AG09309 (cell line): ENCODE measurements at places on chromosomes 4 and X.

DNA sequence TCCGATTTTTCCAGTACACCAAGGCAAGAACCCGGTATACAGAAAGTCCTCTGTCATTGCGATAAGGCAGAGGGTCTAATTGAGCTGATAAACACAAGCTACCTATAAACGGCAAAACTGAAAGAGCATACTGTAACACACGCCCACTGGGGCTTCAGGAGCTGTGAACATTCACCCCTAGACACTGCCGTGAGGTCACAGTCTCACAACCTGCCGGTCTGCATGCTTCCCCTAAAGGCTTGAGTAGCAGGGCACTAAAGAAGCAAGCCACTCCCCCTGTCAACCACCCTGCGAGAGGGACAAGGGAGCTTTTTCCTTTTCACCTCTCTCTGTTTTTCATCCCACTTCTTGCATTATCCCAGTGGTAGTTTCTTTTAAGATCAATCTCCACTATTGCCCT is 22.4 kb upstream of the F9 start:
- DNase-seq, result no peak

DNA sequence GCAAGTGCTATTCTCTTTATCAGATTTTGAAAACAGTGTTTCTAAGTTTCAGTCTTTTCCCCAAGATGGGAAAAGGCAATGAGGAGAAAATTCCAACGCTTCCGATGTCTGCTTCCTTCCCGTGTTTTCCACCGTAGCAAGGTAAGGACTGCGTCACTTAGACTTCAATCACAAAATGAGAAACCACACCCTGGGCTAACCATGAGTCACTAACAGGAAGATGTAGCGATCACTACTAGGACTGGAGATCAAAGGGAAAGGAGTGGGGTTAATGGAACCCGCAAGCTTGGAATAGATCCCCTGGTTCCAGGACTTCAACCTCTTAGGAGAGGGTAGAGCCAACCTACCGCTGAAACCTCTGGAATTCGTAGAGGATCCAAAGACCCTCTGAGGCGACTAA is 250.7 kb upstream of the ZFP42 start:
- no peak for DNase-seq

GRCh38 chr4:94598758-94599157 is 147.0 kb downstream of the PDLIM5 start:
- DNase-seq, result no peak

- no peak for DNase-seq
Observed at GRCh38 chr4:111535792-111536191, 609.5 kb upstream of the FAM241A start.

- DNase-seq, result no peak
Observed at GRCh38 chr4:677431-678293, 3.3 kb downstream of the MYL5 start.

DNA sequence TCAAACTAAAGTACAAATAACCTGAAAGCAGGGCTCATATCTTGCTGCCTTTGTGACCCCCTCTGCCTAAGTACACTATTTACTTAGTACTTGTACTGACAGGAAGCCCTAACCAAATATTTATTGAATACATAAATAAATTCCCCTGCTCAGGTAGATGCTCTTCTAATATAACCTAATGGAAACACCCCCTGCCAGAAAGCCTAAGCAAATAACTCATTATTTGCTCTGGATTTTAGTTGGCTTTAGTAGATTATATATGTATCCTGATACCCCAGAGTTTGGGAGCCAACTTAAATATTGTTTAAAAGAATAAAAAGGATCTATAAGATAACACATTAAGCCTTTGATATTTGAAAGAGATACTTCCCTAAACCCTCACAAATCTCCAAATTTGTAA is 318.2 kb downstream of the PPP1R2C start:
- no peak for DNase-seq

DNA sequence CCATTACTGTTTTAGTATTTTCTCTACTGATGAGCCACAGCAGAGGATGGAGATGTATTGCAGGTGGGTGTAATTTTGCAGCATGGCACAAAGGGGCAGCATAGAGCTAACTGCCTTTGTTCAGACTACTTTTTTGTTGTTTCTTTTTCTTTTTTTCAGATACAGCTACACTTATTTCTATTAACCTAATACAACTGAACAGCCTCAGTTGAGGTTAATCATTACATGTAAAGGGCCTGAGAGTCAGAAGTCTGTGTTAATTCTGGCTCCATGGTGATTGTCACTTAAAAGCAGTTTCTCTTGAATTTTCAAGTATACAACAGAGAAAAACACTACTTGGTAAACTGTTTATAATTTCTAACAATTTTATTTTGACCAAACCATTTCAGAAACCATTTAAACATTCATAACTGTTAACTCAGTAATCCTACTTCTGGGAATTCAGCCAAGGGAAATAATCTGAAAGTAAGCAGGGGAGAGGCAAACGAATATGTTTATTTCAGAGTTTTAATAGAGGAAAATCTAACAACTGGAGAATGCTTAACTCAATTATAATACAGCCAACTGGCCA is 13.9 kb upstream of the PPEF2 start:
- DNase-seq, result no peak

DNA sequence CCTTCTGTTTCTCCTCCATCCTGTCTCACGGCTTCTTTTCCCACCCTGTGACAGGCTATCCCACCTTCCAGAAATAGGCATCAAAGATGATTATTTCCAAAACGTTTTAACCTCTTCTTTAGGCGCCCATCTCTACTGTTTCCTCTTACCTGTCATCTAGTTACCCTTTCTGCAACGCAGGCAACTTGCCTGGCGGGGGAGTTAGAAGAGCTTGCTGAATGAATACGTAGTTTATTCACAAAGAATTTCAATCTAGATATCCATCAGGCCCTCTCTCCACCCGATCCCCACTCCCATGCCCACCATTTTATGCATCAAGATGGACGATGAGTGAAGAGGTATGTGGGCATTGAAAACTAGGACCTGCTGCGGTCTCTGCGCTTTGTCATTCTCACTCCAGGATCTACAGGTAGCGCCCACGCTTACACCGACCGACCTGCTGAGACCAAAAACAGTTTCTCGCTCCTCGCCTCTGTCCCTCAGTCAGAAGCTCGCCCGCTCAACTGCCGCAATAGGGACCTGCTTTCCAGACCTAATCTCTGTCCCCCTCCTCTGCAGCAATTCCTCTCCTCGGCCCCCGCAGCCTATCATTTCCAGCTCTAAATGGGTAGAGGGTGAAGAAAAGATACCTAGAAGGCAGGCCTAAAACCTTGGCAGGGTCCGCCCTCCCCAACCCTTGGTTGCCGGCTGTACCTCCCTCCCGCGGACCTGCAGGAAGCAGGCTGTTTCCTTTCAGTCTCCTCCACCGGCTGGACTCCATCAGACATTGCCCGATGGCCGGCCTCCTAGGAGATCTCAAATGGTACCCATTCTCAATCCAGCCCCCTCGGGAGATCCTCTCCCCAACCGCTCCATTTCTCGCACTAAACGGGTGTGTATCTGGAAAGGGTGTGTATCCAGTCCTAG is 624 bp downstream of the BEX5 start:
- DNase-seq, result no peak

DNA sequence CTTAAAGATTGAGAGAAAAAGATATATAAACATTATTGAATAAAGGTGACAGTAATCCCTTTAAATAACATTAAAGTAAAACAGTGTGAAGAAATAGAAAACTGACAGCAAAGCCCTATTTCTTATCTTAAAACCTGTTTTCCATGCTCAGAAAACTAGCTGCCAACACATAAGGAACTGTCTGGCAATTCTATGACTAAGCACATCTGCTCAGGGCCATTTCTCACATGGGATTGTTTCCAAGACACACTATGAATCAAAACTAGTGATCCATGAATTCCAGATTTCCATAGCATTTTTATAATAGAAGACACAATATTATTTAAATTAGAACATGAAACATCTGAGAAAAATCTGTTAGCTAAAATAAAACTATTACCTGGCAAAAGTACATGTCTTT is 113.4 kb downstream of the SCLT1 start:
- DNase-seq, result peak; percentile 62

- DNase-seq, result no peak
Observed at GRCh38 chrX:23046443-23046842, 46.7 kb downstream of the DDX53 start.

DNA sequence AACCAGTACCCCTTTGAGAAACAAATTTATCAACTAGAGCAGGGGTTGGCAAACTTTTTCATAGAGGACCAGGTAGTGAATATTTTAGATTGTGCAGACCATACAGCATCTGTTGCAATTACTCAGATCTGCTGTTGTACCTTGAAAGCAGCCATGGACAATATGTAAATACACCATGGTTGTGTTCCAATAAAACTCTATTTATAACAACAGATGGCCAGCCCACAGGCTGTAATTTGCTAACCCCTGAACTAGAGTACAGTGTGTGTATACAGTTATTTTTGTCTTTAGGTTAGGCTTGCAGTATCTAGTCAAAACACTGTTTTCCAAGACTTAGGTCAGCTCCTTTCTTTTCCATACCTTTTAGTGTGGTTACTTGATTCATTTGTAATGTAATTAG is 54.4 kb downstream of the PHKA1 start:
- no peak for DNase-seq

DNA sequence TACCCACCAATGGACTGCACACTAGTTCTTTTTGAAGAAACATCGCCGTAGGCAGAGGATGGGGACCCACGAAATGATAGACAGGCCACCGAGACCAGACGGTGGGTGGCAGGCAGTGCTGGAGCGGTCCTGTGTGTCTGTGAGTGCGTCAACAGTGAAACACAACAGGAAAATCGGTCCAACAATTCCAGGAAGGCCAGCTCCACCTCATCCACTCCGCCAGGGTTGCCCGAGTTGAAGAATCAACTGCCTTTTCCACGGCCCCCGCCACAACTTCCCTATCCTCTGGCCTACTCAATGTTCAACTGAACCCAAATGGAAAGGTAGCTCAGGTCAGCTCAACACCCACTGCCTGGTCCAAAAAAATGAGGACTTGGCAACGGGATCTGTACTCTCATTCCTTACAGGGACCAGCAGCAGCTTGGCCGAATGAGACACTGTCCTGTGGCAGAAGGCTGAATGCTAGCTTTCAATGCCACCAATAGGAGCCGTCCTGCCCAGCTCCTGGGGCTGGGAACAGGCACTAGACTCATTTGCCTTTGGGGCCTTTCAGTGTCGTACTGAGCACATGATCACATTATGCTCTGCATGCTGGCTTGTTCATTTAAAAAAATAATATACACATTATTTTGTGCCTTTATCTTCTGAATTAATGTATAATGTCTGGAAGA is 43.5 kb downstream of the MID1 start:
- DNase-seq, result no peak

DNA sequence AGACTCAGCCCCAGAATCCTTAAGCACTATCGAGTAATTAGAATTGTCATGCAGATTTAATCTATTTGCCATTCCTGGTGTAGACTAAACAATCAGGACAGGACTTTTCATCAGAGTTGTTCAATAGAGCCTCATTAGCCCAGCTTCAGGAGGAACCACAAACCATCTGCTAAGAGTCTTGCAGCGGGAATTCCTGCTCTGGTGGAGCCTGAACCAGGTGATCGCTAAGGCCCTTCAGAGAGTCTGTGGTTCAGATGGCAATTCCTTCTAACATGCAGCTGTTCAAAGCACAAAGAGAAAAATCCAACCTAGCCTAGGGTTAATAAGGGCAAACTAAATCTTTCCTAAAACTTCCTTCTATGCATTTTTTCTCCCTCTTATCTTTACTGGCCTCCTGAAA is 119.1 kb upstream of the CPEB2 start:
- no peak for DNase-seq

- DNase-seq, result peak; percentile 10
Observed at GRCh38 chr4:153529646-153530045, 63.5 kb downstream of the TMEM131L start.

DNA sequence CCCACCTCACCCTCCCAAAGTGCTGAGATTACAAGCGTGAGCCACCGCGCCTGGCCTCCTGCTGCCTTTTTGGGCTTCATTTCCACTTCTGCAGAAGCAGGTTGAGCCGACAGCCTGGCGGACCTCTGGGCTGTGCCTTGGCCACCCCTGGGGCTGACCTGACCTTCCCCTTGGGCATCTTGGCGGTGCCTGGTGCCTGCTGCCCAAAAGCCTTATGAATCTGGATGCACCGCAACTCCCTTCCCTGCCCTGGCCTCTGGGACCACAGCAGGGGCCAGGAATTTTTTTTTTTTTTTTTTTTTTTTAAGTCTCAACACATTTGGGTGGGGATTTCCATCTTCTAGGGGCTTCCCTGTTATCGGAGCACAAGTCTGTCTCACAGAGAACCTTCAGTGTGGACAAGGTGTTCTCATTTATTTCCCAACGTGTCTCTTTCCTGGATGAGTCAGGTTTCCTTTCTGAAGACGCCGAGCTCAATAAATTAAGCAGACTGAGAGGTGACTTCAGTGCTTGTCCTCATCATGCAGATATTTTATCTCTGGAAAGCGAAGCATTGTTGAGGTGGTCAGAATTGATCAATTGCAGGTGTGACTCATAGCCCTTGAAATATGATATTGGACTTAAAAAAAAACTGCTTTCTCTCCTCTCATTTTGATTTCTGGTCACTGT is 79.7 kb downstream of the SHROOM2 start:
- DNase-seq, result no peak

- DNase-seq, result no peak
Observed at GRCh38 chr4:101831816-101832215, 41.3 kb downstream of the BANK1 start.

DNA sequence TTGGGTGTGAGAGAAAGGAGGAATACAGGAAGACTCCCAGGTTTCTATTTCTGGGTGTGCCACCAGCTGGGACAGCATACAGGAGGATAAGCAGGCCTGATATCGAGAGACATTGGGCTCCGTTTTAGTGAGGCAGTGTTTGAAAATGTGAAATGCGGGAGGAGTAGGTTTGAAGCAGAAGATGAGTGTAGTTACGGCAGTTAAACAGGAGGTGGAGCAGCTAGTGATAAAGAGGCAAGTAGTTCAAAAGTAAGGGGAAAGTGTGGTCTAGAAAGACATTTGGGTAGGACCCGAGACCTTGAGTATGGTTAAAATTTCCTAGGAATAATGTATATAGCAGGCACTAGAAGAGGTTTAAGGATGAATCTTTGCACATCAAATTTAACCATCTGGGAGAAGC is 42.4 kb downstream of the DCUN1D4 start:
- no peak for DNase-seq

- DNase-seq, result no peak
Observed at GRCh38 chrX:9447906-9448305, 17.0 kb upstream of the TBL1X start.

- DNase-seq, result no peak
Observed at GRCh38 chrX:82134378-82134777, 932.5 kb downstream of the SH3BGRL start.

- no peak for DNase-seq
Observed at GRCh38 chr4:12889054-12889453, 595.1 kb downstream of the RAB28 start.

GRCh38 chrX:79630033-79631009 is 263.2 kb upstream of the ITM2A start:
- no peak for DNase-seq

- no peak for DNase-seq
Observed at GRCh38 chr4:6423575-6423974, 48.8 kb downstream of the PPP2R2C start.
